ENCODE measurements at places on chromosomes 5 and 9.

GRCh38 chr9:31027678-31028077, 1356.8 kb upstream of the ACO1 start:
- no peak for DNase-seq

DNA sequence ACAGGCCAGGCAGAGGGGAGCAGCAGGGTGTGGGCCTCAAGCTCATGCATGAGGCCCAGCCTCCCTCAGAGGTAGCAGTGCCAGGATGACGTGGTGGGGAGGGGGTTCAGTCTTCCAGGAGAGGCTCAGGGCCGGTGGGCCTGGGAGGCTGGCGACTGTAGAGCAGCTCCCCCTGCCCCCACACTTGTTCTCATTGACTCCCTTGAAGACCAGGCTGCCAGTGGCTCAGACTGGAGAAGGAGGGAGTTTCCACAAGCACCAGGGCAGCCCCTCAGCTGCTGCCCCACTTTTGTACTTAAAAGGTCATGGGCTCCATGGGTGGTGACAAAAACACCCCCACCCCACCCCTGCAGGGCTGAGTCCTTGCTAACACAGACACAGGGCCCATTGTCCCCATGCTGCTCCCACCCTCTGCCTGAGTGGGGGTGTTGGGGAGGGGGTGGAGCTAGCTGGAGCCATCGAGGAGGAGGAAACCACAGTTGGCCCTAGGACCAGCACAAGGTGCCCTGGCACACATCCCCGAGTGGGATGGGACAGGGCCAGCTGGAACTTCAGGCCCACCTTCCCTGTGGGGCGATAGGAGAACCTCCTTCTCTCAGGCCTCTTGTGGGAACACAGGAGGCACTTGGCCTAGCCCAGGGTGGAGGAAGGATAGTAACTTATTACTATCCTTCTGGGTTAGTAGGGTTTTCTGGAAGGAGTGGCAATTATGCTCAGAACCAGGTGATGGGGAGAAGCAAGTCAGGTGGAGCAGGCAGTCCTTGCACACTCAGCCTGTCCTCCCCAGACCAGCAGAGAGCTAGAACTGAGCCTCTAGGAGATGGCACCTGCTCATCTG, 10.7 kb downstream of the PDLIM4 start:
- no peak for DNase-seq

- DNase-seq: no peak
Observed at GRCh38 chr5:57491369-57491965, 8.9 kb upstream of the ACTBL2 start.

- no peak for DNase-seq
Observed at GRCh38 chr9:27540502-27540901, 10.9 kb upstream of the MOB3B start.

GRCh38 chr9:99118782-99119466, 14.0 kb downstream of the TGFBR1 start:
- peak; percentile 73 for DNase-seq

- no peak for DNase-seq
Observed at GRCh38 chr5:143653766-143654282, 158.1 kb upstream of the HMHB1 start.

GRCh38 chr5:92207151-92207550, 824.0 kb upstream of the ARRDC3 start:
- DNase-seq: no peak

DNA sequence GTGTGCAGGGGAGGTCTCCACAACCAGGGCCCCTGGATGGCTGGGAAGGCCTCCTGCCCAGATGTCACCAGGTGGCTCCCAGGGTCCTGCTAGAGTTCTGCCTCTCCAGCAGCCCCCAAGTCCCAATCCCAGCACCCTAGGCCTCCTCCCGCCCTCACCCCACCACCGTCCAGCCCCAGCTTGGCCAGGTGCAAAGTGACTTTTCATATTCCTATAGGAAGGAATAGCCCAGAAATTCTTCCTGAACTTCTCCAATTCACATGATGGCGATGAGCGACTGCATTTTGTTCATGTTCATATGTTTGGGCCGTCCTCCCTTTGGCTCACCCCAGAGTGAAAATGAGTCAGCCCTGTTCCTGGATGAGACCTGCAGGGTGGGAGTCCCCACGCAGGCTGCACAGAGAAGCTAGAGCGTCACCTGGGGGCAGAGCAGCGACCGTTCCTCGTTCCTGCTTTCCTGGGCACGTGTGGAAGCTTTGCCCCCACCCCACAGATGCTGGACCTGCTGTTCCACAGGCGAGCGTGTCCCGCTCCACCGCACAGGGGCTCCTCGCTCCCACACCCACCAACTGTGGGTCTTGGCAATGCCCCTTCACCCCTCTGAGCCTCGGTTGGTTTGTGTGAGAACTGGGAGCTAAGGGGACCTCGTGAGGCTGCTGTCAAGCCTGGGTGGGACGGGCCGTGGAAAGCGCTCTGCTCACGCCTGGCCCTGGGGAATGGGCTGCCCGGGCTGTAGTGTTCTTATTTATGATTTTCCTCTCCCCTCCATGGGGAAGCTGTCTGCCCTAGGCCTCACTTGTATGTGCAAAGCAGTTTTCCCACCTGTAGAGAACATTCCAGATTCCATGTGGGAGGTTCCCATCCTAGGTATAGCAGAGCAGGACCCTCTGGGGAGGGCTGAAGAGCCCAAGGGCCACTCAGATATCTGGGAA, 6.9 kb downstream of the MRPS2 start:
- DNase-seq: no peak

DNA sequence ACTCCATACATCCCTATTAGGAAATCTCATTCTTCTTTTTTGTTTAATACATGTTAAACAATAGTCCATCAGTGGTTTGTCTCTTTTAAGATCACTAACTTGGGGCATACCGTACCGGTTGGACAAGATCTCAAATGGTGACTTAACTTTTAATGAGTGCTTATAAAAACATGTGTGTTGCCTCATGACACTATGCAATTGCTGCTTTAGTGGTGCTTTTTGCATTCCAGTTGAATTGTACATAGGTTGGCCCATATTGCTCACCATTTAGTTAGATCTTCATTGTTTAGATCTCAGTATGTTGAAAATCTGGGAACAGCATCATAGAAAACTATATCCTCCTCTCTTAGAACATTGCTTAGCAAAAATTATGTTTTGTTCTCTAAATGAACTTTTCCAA, 17.8 kb downstream of the C9orf85 start:
- DNase-seq: no peak

- no peak for DNase-seq
Observed at GRCh38 chr5:172769342-172769615, 1.7 kb downstream of the DUSP1 start.

- no peak for DNase-seq
Observed at GRCh38 chr9:134171316-134172197, 7.2 kb upstream of the RNU6ATAC start.

DNA sequence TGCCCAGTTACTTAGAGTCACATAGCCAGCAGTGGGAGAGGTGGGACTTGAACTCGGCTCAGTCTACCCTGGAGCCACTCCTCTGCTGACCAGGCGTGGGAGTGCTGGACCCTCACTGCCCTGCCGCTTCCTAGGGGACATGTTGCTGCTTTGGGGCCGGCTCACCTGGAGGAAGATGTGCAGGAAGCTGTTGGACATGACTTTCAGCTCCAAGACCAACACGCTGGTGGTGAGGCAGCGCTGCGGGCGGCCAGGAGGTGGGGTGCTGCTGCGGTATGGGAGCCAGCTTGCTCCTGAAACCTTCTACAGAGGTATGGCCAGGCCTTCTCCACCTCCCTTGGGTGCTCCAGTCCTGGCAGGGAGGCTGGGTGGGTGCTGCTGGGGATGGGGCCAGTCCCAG, 3.4 kb upstream of the CACFD1 start:
- no peak for DNase-seq

DNA sequence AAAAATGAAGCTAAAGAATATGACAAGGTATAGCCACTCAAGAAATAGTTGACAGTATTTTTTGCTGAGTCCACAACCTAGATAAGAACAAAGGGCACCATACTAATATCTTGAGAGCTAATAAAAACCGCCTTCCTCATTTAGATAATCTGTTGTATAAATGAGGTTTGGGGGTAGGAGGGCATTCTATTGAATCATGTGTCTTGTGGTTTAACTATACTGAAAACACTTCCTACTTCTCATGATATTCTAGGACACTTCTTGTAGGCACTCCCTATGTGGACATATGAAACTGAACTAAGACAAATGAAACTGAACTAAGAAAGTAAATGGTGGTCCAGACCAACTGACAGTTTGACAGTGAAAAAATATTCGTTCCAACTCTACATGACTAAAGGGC, 1268.5 kb upstream of the C9orf72 start:
- no peak for DNase-seq

DNA sequence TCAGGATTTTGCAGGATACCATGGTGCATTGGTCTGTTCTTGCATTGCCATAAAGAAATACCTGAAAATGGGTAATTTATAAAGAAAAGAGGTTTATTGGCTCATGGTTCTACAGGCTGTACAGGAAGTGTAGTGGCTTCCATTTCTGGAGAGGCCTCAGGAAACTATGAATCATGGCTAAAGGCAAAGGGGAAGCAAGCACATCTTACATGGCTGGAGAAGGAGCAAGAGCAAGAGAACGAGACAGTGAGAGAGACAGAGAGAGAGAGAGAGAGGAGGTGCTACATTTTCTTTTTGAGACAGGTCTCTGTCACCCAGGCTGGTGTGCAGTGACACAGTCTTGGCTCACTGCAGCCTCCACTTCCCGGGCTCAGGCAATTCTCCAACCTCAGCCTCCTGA, 43.9 kb downstream of the P4HA2 start:
- DNase-seq: no peak

- DNase-seq: no peak
Observed at GRCh38 chr5:38384396-38384795, 126.0 kb downstream of the EGFLAM start.

- no peak for DNase-seq
Observed at GRCh38 chr5:170327829-170328228, 30.3 kb upstream of the LCP2 start.

DNA sequence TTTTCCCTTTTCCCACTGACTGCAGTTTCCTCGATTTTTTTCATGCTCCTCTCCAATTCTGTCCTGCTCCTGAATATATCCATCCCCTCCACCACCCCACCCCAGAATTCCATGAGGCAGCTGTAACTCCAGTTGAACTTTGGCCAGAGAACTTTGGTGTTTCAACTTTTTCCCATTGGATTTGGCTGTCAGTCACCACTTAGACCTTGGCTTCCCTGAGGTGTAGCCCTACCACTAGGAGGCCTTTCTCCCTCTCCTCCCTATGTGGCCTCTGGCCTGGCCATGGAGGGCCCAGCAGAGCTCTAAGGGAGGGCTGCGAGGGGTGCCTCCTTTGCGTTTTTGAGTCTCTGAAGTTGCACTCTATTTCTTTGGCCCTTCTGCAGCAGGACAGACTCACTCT, 261.3 kb downstream of the PIK3R1 start:
- DNase-seq: no peak

DNA sequence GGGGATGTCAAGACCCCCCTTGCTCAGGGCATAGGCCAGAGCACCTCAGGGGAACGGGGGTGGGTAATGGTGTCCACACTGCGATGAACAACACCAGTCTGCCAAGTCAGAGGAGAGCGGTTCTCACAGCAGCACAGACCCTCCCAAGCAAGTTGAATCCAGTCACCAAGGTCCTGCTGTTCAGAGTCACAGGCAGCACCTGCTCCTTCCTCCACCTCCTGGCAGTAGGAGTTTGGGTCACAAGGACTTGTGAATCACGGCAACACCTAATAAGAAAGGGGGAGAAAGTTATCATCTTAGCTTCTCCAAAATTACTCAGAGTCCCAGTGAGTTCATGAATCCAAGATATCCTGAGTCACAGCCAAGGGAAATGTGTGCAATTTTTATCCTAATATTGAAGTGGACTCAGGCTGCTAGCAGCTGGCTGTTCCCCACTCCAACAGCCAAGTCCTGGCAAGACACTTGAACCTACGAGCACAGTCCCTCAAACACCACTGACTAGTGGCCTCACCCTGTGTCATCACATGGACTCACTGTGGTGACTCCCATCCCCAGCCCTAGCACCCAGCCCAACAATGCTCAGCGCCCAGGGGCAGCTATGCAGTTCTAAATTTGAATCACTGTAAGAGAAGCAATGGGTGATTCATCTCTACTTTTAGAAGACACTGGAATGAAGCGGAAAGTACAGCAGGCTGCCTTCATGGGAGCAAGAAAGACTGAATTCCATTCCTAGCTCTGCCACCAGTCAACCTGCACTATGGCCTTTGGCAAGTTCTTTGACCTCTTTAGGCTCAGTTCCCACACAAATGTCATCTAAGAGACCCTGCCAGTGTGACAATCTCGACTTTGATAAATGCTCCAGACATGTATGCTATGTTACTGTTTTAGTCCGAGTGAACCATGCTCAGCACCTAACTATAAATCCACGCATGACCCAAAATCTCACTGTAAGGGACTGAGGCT, 113.7 kb downstream of the KLHL3 start:
- DNase-seq: no peak

- DNase-seq: no peak
Observed at GRCh38 chr5:81230416-81230815, 2.7 kb upstream of the CKMT2 start.

GRCh38 chr5:81420039-81420667, 26.2 kb upstream of the ACOT12 start:
- no peak for DNase-seq

- no peak for DNase-seq
Observed at GRCh38 chr5:115389034-115389798, 92.8 kb upstream of the CCDC112 start.

- no peak for DNase-seq
Observed at GRCh38 chr9:21902136-21902535, 92.1 kb downstream of the CDKN2A start.

- no peak for DNase-seq
Observed at GRCh38 chr5:29811914-29812679, 1381.4 kb upstream of the CDH6 start.

DNA sequence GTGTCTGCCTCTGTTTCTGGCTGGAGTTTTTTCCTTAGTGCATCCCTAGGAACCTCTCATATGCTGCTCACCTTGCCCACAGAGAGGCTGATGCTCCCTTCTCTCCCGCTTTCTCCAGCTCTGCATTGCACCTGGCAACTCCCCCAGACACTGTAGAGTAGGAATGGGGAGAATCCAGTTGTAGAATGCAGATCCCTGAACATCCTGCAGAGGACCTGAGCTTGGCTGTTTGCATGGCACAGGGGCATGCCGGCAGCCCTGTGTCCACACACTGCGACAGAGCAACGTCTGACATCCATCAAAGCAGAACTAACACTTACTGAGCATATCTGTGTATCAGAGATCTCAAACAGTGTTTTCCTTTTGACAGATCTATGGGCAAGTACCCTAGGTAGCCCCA, 19.9 kb downstream of the IDNK start:
- DNase-seq: no peak

- peak; percentile 76 for DNase-seq
Observed at GRCh38 chr9:113622600-113623400, 159.3 kb downstream of the RGS3 start.

- DNase-seq: no peak
Observed at GRCh38 chr9:2662496-2662895, 40.9 kb downstream of the VLDLR start.

- DNase-seq: no peak
Observed at GRCh38 chr9:131233556-131233955, 42.8 kb downstream of the FAM78A start.

GRCh38 chr5:157914151-157914788, 55.3 kb upstream of the CLINT1 start:
- DNase-seq: no peak

GRCh38 chr9:3875361-3876132, 349.7 kb upstream of the RFX3 start:
- DNase-seq: no peak

- no peak for DNase-seq
Observed at GRCh38 chr5:16588434-16589214, 28.2 kb downstream of the RETREG1 start.

GRCh38 chr5:32720300-32720699, 9.2 kb downstream of the NPR3 start:
- no peak for DNase-seq

All from B cell (primary cell).